ENCODE measurements at places on chromosomes 13 and 19.

GRCh38 chr13:101712026-101712348, 259.5 kb downstream of the ITGBL1 start:
- DNase-seq, result no peak

- DNase-seq, result no peak
Measured at GRCh38 chr13:81987677-81988357, 1646.9 kb upstream of the SPRY2 start.

DNA sequence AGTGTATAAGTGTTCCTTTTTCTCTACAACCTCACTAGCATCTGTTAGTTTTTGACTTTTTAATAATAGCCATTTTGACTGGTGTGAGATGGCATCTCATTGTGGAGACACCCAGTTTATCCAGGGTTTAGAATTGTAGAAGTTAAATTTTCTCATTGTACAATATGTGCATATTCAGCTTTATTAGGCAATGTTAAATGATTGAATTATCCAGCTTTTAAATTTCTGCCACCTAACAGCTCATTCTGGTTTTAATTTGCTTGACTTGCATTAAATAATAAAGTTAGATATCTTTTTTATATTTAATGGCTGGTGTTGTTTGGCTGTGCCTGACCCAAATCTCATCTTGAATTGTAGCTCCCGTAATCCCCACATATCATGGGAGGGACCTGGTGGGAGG, 46.7 kb upstream of the ZNF30 start:
- no peak for DNase-seq

DNA sequence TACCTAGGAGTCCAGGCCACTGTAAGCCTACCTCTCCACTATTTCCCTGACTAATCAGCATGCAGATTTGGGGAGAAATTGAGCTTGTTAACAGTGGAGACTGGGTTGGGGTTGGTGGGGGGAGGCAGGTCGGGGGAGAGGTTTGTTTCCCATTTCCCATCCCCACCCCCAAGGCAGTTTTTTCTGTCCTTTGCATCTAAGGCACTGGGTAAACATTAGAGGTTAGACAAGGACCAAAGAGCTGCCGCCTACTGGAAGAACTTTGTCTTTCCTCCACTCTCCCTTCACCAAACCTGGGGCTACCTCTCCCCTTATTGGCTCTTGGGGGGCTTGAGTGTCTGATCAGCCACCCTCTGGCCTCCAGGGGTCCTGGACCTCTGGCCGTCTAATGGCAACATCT, 953 bp downstream of the KCNN4 start:
- peak; percentile 54 for DNase-seq

DNA sequence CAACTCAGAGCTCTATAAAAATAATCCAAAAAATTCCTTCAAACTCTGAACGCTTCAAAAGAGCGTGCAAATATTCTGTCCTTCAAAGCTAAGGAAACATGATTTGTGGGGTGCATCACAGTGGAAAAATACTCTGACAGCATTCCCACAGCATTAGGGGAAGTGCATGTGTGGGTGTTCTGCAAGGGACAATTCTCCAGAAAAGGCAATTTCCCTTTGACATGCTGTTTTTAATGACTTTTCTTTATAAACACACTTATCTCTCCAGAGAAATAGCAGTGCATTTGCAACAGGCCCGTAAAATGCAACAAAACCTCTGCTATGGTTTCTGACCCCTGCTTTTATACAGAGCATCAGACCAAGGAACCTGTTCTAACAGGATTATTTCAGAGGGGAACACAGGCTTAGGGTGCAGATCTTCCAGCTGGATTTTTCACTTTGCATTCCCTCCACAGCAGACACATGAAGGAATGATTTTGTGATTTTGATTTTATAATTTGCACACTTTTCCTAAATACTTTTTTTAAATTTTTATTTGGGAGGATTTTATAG, 42.6 kb downstream of the KL start:
- no peak for DNase-seq

- DNase-seq, result no peak
Measured at GRCh38 chr13:25819856-25820530, 231.8 kb downstream of the SHISA2 start.

- no peak for DNase-seq
Measured at GRCh38 chr13:43684963-43685725, 101.6 kb downstream of the ENOX1 start.

All from KG1 (cell line).